ENCODE measurements at places on chromosomes 5 and 9. TPM values are rescaled to one million over a fixed set of nuclear protein-coding genes. Genes with fewer than 3 reads are reported as not detected.

- no peaks in the 10 kb centered on the region for H3K27me3 ChIP-seq
- peak; percentile 55 for DNase-seq
- no peak overlapping the region for H3K4me3 ChIP-seq
- peaks cover 4% of the 10 kb centered on the region for H3K4me1 ChIP-seq
- no peaks in the 10 kb centered on the region for H3K36me3 ChIP-seq
- H3K27ac ChIP-seq: no peak overlapping the region
Observed at GRCh38 chr5:172142709-172143215, 45.3 kb downstream of the STK10 start.

- no peak for DNase-seq
- peaks cover 44% of the 10 kb centered on the region for H3K27me3 ChIP-seq
- no peak overlapping the region for H3K4me3 ChIP-seq
- H3K4me1 ChIP-seq: no peaks in the 10 kb centered on the region
- no peak overlapping the region for H3K27ac ChIP-seq
Observed at GRCh38 chr9:35892051-35892450, 14.0 kb upstream of the HRCT1 start.

GRCh38 chr9:98383758-98384157, 128.3 kb upstream of the TBC1D2 start:
- H3K4me1 ChIP-seq: peaks cover 10% of the 10 kb centered on the region
- H3K36me3 ChIP-seq: no peaks in the 10 kb centered on the region
- H3K27me3 ChIP-seq: no peaks in the 10 kb centered on the region

GRCh38 chr5:164097749-164098148, 592.3 kb downstream of the MAT2B start:
- DNase-seq: peak; percentile 32
- H3K36me3 ChIP-seq: no peaks in the 10 kb centered on the region
- H3K4me3 ChIP-seq: no peak overlapping the region
- no peak overlapping the region for H3K27ac ChIP-seq

- H3K36me3 ChIP-seq: no peaks in the 10 kb centered on the region
- peaks cover 7% of the 10 kb centered on the region for H3K4me1 ChIP-seq
- no peak overlapping the region for H3K27ac ChIP-seq
- H3K4me3 ChIP-seq: no peak overlapping the region
- peak; percentile 70 for DNase-seq
Observed at GRCh38 chr9:82606492-82607382, 456.2 kb downstream of the RASEF start.

The EFNA5 gene
- 12.0 TPM for total RNA-seq

- H3K4me1 ChIP-seq: no peaks in the 10 kb centered on the region
- H3K4me3 ChIP-seq: no peak overlapping the region
- no peaks in the 10 kb centered on the region for H3K36me3 ChIP-seq
- no peak overlapping the region for H3K27ac ChIP-seq
Observed at GRCh38 chr9:94768766-94769165, 42.3 kb downstream of the AOPEP start.

The PTGS1 gene
- 0.74 TPM for total RNA-seq

The RASEF gene
- total RNA-seq: 0.33 TPM

DNA sequence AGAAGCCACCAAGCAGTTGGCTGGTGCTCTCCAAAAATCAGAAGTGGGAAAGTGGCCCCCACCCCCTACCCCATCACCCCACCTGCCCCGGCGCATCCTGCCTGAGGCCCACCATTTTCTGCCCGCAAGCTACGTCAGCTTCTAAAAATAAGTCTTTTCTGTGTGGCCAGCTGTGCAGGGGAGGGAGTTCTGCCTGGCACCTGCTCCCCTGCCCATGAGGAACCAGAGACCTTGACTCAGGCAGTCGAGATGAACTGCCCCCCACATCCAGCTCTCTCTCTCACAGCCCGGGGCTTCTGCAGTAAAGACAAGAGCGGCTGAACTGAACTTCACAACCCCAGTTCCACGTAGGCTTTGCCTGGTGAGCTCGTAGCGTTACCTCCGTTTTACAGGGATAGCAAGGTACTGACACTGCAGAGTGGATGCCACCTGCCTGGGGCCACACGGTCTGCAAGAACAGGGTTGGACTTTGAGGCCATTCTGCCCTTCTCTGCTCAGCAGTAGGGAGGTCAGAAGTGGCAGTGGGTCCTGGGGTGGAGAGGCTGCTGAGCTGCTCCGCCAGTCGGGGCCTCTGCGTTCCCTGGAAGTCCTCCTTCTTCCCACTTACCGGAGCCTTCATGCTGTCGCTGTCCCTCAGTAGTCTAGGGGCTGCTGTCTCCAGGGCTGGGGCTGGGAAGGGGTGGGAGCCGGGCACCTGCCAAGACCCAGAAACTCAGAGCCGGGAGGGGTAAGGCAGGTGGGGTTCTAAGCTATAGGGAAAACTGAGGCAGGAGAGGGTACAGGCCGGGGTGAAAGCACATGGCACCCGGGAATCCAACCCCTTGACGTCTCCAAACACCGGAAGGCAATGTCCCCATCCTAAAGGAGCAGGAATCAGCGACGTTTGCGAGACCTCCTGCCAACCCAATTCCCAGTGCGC, 781 bp downstream of the ST6GALNAC4 start:
- H3K4me3 ChIP-seq: peak overlapping the region; percentile 58
- peaks cover 6% of the 10 kb centered on the region for H3K36me3 ChIP-seq
- H3K27ac ChIP-seq: no peak overlapping the region
- H3K27me3 ChIP-seq: no peaks in the 10 kb centered on the region

- no peaks in the 10 kb centered on the region for H3K36me3 ChIP-seq
- DNase-seq: no peak
- H3K27me3 ChIP-seq: no peaks in the 10 kb centered on the region
- H3K4me1 ChIP-seq: no peaks in the 10 kb centered on the region
- H3K27ac ChIP-seq: no peak overlapping the region
Observed at GRCh38 chr5:161096581-161096980, 244.6 kb upstream of the ATP10B start.

The PCDHA2 gene
- 4.5 TPM for total RNA-seq

Measured in cardiac muscle cell (in vitro differentiated cells and primary cell).